GM18507 (cell line): ENCODE measurements at places on chromosomes 7 and 10.

- peak; percentile 11 for DNase-seq
Observed at GRCh38 chr10:121753726-121754476, 155.7 kb upstream of the FGFR2 start.

GRCh38 chr10:24229909-24230308, 21.0 kb downstream of the KIAA1217 start:
- no peak for DNase-seq

- no peak for DNase-seq
Observed at GRCh38 chr10:126042354-126042753, 146.0 kb downstream of the FANK1 start.

DNA sequence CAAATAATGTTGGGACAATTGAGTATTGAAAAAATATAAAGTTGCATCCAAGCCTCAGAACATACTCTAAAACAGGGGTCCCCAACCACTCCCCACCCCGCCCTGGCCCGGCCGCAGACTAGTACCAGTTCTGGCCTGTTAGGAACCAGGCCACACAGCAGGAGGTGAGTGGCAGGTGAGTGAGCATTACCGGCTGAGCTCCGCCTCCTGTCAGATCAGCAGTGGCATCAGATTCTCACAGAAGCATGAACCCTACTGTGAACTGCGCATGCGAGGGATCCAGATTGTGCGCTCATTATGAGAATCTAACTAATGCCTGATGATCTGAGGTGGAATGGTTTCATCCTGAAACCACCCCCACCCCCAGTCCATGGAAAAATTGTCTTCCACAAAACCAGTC, 19.4 kb downstream of the HIPK2 start:
- DNase-seq, result no peak

DNA sequence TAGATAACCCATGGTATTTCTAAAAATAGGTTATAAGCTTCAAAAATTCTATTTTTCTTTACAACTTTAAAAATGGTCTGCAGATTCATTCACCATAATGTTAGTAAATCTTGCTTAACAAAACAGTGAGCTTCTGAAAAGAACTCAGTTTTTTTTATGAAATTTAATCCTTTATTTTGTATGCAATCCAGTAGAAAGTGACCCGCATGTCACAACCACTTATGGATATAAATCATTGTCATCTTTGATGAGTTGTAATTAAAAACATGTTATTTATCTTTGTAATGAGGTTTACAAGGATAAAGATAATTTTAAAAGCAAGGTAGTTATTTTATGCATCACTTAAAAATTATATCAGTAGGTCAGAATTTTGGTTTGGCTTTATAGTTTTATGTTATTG, 173.5 kb upstream of the SEMA3A start:
- no peak for DNase-seq

DNA sequence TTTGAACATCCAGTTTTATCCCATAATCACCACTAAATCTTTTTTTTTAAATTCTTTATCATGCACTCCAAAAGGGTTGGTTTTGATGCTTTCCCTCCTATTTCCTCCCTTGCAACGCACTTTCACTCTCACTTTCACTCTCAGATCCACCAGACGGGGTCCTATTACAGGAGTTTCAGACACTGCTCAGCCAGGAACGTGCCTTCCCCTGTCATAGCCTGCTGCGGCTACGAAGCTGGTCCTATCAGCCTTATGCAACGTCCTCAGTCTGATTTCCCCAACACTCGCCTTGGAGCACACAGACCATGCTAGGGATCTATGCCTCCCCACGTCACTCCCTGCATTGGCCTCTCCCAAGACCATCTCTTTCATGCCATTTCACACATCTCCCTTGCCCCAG, 23.4 kb downstream of the ZPBP start:
- no peak for DNase-seq
